Activated CD8-positive, alpha-beta memory T cell treated with anti-CD3 and anti-CD28 coated beads for 36 hours (primary cell): ENCODE measurements at places on chromosomes 12 and 14. TPM values are rescaled to one million over a fixed set of nuclear protein-coding genes. Genes with fewer than 3 reads are reported as not detected.

Gene JAG2
- 1.7 TPM for total RNA-seq

Gene NRDE2
- total RNA-seq: 27.5 TPM

Gene ST8SIA1
- total RNA-seq: 3.5 TPM

Gene HOXC6
- not detected for total RNA-seq

Gene RDH16
- 0.27 TPM for total RNA-seq

Gene PRB2
- total RNA-seq: not detected

Gene RBP5
- 0.19 TPM for total RNA-seq

Gene IFNG-AS1
- 0.57 TPM for total RNA-seq

Gene TRHDE
- total RNA-seq: not detected
